NCI-H82 (cell line): ENCODE measurements at places on chromosomes 4 and X.

GRCh38 chrX:141936080-141936479, 32.4 kb downstream of the MAGEC1 start:
- peak; percentile 1 for DNase-seq

DNA sequence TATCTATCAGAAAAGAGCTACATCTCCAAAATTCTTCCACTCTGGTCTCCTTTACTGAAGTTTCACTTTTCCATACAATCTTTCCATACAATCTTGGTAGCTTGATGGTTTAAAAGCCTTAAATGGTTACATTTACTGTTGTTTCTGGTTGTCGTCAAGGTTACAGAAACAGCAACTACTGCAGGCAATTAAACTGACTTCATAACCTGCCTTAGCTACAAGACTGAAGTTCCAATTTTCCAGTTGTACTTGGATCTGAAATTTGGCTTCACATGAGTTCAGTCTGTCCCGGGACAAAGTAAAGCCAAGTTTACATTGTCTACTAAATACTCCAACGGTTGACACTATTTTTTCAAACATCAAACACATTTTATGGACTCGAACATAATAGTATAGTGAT, 326.4 kb downstream of the ANKRD50 start:
- DNase-seq = no peak

- DNase-seq = peak; percentile 40
Measured at GRCh38 chr4:183905593-183906488, 734 bp downstream of the STOX2 start.

DNA sequence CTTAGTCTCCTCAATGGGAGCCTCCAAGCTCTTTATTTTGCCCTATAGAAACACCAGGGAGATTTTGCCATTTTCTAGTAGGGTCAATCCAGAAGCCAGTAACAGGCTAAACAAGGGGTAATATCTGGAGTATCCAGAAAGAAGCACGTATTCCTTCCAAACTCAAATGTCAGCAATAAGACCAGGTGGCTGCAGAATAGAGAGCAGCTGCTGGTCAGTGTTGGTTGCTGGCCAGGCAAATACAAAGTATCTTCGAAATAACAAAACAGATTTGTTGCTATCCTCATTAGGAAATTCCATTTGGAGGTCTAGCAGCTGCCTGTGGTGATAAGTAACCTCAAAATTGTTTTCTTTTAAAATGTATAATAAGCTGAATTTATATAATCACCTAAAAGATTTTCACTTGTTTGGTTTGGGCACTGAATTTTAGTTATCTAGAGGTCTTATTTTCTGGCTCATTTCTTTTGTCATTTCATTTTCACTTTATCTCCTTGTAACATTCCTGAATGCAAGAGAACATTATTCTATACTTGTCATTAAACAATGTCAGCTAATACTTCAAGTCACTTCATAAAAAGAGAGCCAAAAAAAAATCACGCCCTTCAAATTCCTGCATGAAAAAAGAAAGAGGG, 320.6 kb downstream of the DTHD1 start:
- DNase-seq = no peak

GRCh38 chr4:78059524-78059889, 2.4 kb downstream of the FRAS1 start:
- peak; percentile 92 for DNase-seq

GRCh38 chrX:153516073-153516472, 1.4 kb upstream of the ATP2B3 start:
- DNase-seq = no peak

- DNase-seq = no peak
Measured at GRCh38 chrX:22526339-22526738, 253.6 kb downstream of the CBLL2 start.

DNA sequence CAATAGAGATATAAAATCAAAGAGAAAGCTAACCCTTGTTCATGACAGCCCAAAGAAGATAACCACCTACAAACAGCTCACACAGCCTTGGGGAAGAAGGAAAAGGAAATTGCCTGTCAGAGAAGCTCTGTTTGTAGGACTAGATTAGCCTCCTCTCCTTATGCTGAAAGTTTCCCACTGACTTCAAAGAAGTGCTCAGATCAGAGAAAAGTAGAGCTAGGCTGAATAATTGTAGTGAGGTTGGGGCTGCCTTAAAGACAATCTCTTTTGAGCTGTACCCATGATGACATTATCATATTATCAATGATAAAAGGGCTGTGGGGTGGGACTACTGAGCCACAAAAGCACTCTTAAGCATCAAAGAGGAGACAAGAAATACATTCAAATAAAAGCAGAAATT, 223.0 kb upstream of the GALNT7 start:
- DNase-seq = no peak

GRCh38 chr4:128657638-128658037, 151.9 kb upstream of the JADE1 start:
- DNase-seq = no peak

- no peak for DNase-seq
Measured at GRCh38 chr4:8939160-8939839, 67.7 kb upstream of the HMX1 start.

DNA sequence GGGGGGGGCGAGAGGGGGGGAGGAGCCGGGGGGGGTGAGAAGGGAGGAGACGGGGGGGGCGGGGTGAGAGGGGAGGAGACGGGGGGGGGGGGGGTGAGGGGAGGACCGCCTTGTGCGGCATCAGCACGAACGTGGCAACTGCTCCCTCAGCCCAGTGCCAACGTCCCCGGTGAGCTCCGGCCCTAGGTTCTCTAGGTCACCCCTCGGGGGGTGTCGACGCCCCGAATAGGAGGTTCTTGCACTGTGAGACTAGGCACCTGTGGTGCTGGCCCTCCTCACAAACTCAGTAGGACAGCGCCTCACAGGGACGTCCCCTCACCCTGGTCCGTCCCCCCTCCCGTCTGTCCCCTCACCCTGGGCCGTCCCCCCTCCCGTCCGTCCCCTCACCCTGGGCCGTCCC, 21.5 kb upstream of the GTPBP6 start:
- DNase-seq = no peak

DNA sequence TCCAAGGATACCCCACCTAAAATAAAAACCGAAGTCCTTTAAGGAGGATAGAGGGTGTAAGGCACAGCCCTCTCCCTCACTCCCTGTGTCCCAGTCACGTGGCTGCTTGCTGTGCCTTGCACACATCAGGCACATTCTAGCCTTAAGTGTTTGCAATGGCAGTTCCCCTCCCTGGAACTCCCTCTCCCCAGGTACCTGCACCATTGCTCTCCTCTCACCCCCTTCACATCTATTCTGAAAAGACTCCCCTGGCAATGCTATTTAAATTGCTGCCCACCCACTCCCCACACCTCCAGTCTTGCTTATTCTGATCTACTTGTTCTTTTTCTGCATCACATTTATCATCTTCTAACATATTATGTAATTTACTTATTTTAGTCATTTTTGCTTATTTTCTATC, 91.6 kb upstream of the LNX1 start:
- DNase-seq = no peak

GRCh38 chr4:5041699-5042098, 9.6 kb upstream of the STK32B start:
- DNase-seq = peak; percentile 24

DNA sequence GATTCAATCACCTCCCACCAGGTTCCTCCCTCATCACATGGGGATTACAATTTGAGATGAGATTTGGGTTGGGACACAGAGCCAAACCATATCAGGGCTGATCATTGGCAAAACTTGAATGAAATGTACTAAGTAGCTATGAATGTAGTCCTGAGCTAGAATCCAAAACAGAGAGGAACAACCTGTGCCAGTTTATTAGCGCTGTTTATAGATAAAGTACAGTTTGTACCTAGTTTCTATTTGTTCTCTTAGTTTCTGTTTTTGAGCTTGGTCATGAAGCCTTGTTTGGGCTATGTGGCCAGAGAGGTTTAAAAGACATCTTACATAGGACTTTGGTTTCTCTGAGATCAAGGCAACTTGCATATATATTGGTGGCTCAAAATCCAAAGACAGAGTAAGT, 66.9 kb upstream of the INPP4B start:
- no peak for DNase-seq

GRCh38 chr4:88275949-88276515, 8.3 kb downstream of the PPM1K start:
- no peak for DNase-seq

DNA sequence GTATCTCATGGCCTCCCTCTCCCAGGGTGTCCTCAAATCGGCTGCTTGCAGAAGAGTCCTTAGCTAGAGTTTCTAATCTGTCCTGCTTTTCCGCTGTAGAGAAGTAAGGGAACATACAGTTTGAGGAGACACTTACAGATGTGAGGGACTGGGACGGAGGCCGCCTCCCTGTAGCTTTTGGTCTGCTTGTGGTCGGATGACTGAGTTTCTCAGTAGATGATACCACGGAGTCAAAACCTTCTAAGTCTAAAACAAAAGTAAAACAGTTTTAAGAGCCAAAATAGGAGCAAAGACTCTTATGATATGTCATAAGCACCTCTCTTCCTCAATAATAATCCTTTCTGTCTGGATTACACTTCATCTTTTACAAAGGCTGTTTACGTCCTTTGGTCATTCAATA, 34.5 kb upstream of the MAP3K15 start:
- no peak for DNase-seq

DNA sequence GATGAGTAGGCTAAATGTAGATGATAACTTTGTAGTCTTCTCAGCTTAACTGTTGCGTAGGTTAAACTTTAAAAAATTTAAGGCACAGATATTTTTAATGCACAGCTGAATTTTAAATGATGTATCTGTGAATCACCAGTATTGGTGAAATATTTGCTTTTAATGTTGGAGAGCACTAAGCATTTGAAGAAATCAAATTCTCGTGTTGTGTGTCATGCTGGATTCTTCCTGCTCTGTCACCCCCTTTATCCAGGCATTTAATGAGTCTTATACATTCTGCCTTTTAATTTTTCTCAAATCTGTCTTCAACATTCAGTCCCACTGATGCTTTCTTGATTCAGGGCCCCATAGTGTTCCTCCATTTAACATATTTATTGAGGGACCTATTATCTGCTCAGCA, 76.7 kb downstream of the SLC4A4 start:
- no peak for DNase-seq

DNA sequence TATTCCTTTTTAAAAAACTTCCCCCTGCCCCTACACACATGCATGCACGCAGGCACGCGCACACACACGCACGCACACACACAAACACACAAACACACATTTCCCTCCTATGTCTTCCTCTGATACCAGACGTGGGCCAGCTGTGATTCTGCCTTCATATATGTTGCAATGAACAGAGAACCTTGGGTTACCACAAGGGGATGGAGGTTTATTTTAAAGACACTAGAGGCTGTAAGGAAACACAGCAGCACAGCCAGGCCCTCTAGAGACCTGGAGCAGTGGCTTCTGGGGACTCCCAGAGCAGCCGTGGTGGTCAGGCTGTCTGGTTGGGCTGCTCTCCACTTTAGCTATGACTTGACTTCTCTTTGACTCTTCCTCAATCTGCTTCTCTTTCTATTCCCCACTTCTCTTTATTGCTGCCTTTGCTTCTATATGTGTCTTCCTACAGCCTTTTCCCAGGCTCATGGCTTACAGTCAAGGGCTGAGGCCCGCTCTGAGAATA, 3.2 kb upstream of the TLR10 start:
- DNase-seq = no peak

GRCh38 chr4:536351-536972, 37.5 kb downstream of the PIGG start:
- DNase-seq = no peak

- DNase-seq = no peak
Measured at GRCh38 chrX:2781698-2782097, 29.9 kb downstream of the XG start.

GRCh38 chr4:98447648-98448047, 186.5 kb downstream of the RAP1GDS1 start:
- DNase-seq = no peak

GRCh38 chr4:44983083-44983482, 256.7 kb upstream of the GNPDA2 start:
- DNase-seq = no peak

GRCh38 chr4:75566911-75567310, 11.0 kb downstream of the ODAPH start:
- no peak for DNase-seq

GRCh38 chrX:14095702-14096101, 66.0 kb upstream of the GEMIN8 start:
- DNase-seq = no peak

DNA sequence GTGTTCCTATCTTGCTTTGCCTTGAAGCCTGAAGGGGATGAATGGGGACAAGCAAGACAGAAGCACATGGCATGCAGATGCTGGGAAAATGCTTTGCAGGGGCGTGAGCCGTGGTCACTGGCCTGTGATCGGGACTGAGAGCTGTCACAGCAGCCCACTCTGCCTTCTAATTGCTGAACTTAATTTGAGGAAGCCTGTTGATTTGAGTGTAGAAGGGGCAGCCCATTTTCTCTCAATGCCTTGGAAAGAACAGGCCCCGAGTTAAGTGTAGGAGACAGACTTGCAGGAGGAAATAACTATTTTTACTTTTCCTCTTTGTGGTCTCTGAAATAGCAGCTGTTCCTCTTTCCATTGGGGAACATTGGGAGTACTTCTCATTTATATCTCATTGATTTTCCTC, 26.1 kb upstream of the TBC1D1 start:
- no peak for DNase-seq

GRCh38 chrX:112738347-112739033, 58.8 kb upstream of the LHFPL1 start:
- DNase-seq = no peak

DNA sequence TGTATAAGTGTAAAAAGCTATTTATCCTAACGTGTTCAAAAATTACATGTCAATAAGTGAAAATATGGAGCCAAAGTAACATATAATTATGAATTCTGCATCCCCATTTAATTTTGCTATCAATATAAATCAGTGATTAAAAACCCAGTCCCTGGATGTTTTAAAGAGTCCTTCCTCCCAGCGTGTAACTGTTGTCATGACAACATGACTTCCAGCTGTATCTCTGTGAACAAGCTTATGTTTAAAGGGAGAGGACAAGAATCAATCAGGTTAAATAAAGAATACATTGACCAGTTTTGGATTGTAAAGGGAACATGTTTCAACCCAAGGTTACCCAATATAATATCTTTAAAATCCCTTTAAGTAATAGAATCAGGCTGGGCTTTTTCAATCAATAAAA, 219.7 kb downstream of the NSUN7 start:
- no peak for DNase-seq

GRCh38 chr4:3676907-3677747, 89.1 kb upstream of the ADRA2C start:
- no peak for DNase-seq

DNA sequence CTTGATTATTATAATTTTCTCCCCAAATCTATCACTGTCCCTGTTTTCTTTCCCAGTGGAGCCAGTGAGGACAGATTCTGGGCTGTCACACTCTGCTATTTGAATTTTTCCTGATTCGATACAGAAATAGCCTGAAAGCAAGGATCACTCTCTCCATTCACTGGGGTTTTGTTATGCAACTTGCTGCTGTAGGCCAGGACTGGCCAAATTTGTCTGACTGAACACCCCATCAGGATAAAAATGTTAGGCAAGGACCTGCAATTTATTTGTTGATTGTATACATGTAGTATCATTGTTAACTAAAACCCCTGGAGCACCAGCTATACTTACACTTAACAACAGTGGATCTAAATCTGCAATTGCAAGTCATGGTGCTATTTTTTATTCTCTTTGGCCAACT, 68.7 kb downstream of the AASDH start:
- DNase-seq = no peak

- no peak for DNase-seq
Measured at GRCh38 chrX:373641-374471, 12.9 kb downstream of the PPP2R3B start.
